ENCODE measurements at places on chromosomes 2 and 18.
A peak's percentile ranks its signal among the peaks of the same experiment; 100 is the strongest.

GRCh38 chr2:158042245-158042644 lies 59.4 kb upstream of the UPP2 start:
- DNase-seq = no peak

DNA sequence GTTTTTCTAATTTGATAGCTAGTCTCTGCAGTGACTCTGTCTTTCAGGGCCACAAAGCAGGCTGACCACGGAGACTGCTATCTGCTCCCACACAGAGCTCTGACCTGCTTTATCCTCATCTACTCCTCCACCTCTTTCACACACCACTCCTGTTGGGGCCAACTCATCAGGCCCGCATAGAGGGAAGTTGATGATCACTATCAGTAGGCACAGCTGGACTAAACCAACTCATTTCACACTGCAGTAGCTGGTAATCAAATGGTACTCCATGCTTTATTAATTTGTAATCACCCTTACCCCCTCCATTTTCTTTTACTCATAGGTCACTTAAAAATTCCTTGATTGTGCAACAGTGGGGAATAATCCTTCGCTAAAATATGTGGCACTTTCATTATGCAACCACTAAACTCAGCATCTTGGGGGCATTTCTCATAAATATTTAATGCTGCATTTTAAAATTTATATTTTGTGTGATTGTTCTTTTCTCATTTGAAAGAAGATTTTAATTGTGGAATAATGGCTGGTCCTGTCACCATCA lies 249.8 kb upstream of the GCFC2 start:
- no peak for DNase-seq

DNA sequence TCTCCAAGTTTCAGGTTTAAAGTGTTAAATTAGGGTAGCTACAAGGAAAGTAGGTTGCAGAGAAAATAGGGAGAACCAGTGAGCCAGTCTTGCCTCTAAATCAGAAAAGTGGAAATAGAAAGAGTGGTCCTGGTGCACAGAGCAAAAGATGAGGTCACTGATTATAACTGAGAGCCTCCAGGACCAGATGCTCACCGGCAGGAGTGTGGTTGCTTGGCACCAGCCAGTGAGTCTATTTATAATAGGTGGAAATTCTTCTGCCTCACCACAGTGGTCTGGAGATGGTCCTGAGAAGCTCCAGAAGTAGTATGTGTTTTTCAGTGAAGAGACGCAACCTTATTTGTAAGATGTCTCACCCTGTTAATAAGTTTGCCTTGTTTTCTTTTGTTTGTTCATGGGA lies 373.9 kb upstream of the KCNJ3 start:
- no peak for DNase-seq

DNA sequence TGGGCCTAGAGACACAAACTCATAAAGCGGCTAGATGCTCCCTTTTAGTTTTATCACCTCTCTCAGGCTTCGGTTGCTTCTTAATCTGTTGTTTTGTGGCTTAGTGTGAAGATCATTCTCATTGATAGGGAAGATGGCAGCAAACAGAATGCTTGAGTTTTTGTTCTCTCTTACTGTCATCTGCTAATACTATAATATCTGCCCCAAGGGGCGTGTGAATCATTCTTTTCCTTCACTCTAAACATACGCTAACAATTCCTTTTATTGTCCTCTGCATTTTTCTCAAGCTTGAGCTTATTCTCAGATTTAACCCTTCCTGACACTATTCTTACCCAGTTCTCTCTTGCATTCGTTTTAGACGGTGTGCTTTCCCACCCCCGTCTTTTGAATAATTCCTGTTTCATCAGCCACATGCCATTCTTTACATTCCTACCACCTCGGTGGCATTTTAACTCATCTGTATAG lies 323.9 kb upstream of the NRP2 start:
- no peak for DNase-seq

- DNase-seq = peak; percentile 76
Observed at GRCh38 chr2:27211241-27211942, 449 bp upstream of the ATRAID start.

DNA sequence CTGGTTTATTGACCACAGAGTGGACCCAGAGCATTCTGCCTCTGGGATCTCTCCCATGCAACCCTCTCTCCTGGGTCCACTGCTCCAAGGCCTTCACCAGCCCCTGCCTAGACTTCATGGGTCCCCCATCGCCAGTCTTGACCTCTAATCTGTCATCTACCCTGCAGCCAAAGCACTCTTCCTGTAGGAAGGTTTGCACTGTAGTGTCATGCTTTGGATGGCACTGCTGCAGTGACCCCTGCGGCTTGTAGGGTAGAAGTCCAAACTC lies 41.7 kb downstream of the MYO7B start:
- DNase-seq = no peak

- DNase-seq = no peak
Observed at GRCh38 chr2:160060297-160060696, 2.1 kb downstream of the PLA2R1 start.

DNA sequence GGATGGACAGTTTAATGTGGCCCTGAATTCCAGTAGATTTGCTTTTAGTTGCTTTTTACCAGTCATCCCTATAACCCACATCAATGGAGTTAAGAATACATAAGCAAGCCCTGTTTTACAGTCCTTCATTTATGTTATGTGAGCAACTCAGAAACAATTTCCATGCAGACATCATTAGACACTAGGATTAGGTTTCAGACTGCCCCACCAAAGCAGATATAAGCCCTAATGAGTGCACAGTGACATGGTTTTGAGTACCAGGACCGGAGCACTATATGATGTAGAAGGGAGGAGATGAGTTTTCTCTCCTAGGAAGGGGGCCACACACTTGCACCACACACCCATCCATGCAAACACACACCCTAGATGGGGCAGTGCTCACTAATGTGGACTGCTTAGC lies 15.5 kb downstream of the KCNS3 start:
- DNase-seq = no peak

DNA sequence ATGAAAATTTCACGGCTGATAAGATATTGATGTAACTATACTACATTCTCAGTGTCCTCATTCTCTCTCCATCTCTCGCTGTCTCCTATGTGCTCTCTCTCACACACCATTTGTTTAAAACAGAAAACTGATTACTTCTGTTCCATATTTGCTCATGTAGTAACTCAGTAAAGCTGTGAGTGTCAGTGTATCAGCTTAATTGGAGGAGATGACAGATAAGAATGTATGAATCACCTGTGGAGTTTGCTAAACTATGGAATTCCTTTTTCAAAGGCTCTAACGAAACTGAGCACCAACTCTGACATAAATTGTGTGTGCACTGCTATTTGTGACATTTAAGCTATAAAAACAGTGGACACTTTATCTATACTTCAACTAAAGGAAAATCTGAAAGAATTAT lies 1080.0 kb downstream of the DSC3 start:
- no peak for DNase-seq

DNA sequence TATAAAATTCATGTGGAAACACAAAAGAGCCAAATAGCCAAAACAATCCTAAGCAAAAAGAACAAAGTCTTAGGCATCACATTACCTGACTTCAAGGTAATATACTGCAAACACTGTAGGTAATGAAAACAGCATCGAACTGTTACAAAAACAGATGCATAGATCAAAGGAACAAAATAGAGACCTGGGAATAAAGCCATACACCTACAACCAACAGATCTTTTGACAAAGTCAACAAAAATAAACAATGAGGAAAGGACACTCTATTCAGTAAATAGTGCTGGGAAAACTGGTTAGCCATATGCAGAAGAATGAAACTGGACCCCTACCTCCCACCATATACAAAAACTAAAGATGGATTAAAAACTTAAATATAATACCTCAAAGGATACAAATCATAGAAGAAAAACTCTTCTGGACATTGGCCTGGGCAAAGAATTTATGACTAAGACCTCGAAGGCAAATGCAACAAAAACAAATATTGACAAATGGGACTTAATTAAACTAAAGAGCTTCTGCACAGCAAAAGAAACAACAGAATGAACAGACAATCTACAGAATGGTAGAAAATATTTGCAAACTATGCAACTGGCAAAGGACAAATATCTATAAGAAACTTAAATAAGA lies 218.0 kb downstream of the PHLPP1 start:
- DNase-seq = no peak

DNA sequence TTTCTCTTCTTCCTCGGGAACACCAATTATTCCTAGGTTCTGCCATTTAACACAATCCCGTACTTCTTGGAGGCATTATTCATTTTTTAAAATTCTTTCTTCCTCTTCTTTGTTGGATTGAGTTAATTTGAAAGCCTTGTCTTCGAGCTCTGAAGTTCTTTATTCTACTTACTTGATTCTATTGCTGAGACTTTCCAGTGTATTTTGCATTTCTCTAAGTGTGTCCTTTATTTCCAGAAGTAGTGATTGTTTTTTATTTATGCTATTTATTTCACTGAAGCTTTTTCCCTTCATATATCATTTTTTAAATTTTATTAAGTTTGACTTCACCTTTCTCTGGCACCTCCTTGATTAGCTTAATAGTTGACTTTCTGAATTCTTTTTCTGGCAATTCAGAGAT lies 13.6 kb upstream of the UPP2 start:
- no peak for DNase-seq

GRCh38 chr2:37039580-37039979 lies 44.6 kb downstream of the HEATR5B start:
- DNase-seq = no peak

GRCh38 chr2:195659982-195660890 lies 3.2 kb downstream of the SLC39A10 start:
- DNase-seq = no peak

DNA sequence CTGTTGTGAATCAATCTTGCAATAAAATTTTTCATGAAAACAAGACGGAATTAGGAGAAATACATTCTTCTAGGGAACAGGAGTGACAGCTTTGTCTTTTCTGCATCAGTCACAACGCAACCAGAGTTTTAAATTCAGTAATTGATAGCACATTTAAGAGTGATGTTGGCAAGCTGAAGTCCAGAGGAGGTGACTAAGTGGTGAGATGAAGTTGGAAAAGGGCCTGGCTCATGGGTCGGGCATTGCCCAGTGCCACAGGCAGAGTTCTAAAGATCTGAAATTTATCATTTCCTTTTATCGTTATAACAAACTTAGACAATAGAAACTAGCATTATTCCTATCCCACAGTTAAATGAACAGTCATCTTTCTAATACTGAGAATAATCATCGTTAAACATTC lies 764.6 kb upstream of the ZEB2 start:
- DNase-seq = no peak

- no peak for DNase-seq
Observed at GRCh38 chr2:115610888-115611287, 1168.4 kb downstream of the DPP10 start.

DNA sequence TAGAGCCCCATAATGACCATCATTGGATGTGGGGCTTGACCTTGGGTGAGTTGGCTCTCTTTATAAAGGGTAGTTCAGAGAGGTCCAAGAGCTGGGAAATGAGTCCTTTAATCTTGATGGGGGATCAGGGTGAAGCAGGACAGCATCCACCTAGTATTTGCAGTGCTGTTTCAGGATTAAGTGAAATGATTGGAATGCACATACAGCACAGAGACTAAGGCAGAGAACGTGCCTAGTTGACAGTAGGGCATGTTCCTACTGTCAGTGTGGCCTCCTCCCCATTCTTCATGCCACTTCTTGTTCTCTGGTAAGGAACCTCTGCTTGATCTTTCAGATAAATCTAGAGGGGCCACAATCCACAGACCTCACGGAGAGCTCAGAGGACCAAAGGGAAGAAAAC lies 78.9 kb downstream of the TRIM43 start:
- DNase-seq = no peak

DNA sequence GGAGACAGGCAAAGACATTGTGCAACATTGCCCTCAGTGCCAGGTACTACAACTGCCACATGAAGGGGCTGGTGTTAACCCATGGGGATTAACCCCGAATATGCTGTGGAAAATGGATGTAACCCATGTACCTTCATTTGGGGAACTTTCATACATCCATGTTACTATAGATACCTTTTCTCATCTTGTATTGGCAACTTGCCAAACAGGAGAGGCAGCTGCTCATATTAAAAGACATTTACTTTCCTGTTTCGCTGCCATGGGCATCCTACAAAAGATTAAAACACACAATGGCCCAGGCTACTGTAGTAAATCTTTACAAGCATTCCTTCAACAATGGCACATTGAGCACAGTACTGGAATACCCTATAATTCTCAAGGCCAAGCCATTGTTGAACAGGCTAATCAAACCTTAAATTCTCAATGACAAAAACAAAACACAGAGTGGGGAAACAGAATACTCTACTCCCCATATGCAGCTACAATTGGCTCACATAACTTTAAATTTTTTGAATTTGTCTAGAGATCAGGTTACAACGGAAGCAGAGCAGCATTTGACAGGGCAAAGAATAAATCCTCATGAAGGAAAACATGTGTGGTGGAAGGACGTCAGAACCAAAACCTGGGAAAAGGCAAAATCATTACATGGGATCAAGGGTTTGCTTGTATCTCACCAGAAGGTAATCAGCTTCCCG lies 1723.5 kb upstream of the LRRTM1 start:
- DNase-seq = no peak

DNA sequence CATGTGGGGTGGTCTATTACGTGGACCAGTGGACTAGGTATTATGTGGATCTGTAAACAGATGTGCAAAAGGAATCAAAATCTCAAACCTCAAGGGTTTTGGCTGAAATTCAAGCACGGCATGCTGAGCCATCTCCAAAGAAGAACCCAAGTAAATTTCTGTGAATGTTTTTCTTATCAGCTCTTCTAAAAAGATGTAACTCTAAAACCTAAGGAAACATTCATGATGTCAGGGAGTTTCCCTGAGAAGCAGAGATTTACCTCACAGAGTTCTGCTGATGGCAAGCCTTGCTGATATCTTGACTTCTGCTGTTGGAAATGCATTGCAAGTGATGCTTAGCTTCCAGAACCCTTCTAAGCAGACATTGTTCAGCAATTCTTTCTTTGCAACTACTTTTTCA lies 21.6 kb downstream of the DSG4 start:
- DNase-seq = no peak

DNA sequence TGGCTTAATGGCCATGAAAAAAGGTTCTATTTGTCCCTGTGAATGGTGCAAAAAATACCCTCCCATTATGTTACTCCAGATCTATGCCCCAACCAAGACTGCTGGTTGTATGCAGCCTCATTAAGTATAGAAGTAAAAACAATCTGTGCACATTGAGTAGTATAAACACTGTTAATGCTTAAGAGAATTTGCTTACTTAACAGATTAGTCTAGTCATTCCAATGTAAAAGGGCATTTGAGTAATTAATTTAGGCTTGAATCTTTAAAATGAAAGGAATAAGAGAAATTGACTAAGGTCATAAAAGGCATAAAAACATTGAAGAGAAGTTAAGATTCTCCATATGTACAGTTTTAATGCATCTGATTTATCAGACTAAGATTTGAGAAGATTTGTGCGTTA lies 51.2 kb downstream of the FAM124B start:
- DNase-seq = no peak

DNA sequence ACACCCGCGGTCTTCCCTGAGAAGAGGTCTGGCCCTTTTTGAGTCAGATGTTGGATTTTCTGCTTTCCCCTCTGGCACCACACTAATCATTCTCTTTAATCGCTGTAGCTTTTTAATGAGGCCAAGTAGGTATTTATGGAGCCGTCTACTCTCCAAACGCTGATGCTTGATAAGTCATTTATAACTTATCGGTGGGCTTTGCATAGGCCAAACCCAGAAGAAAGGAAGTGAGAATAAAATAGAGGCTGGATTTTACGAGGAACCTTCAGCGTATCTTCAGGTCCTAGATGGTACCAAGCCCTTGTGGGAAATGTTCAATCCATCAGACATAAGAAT lies 142.5 kb upstream of the CTAGE1 start:
- DNase-seq = no peak

Measured in HL-60 (cell line).